ENCODE measurements at places on chromosomes 4 and X.

- DNase-seq, result no peak
Observed at GRCh38 chr4:155855897-155856296, 10.2 kb downstream of the ASIC5 start.

GRCh38 chr4:122912810-122913575, 9.4 kb downstream of the NUDT6 start:
- DNase-seq, result no peak

DNA sequence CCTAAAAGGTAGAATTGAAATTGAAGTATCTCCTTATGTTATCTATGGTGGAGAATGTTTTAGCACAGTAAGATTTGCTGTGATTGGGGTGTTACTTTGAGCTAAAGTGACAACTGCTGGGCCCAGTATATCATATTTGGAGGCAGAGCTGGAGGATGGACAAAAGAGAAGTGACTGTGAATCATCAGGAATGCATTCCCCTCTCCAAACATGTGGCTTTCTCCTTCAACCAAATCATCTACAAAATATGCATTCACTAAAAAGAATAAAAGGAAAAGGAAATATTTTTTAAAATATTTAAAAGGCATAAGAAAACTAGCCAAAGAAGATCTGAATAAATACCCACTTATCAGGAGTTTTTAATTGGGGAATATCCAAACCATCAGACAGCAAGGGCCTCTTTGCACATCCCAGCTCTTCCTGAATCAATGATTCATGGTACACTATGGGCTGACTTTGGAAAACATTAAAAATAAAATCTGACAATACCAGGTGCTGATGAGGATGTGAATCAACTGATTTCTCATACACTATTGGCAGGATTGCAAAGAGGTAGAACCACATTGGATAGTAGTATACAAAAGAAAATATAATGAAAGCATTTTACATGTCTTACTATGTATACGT, 671.7 kb upstream of the NR3C2 start:
- no peak for DNase-seq

DNA sequence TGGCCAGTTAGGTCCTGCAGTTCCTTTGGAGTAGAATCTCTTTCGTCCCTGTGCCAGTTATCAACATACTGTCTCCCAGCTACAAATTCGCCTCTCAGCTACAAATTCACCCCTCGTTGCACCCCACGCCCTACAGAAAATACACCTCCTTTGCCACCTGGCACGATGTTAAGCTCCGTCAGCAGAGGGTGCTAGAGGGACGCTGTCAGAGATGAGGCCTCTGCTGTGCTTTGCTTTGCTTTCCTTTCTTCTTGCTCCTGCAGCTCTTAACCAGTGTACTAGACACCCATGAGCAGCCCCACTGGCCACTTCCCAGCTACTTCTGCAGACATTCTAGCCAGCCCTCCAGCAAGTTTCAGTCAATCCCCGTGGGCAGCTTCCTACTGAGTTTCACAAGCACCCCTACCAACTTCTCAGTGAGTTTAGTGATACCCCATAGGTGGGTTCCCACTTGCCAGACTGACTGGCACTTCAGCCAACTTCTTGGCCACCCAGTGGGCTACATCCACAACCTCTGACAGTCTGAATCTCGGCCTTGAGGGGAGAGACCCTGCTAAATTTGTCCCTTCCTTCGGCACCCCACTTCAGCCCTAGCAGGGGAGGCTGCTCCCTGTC, 21.8 kb downstream of the HAUS3 start:
- DNase-seq, result peak; percentile 81

DNA sequence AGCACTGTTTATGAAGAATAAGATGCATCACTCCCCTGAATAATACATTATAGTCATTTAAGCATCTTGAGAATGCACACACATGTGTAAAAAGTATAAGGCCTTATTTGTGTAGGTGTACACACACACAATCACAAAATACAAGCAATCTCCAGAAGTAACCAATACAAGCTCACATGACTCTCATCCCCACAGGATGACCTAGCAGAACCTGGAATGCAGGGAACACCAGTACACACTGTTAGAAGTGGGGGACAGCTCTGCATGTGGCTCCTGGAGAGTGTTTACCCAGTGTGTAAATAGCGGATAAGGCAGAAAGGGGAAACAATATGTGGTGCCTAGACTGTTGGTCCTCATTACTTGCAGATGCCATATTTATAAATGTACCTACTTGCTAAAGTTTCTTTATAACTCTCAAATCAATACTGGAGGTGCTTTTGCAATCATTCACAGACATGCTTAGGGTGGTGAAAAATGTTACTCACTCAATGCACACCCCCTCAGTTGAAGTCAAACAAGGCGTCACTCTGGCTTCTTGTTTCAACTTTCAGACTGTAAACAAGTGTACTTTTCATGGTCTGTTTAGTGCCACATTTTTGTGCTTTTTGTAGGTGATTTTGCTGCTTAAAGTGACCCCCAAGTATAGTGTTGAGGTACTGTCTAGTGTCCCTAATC, 73.1 kb downstream of the MAGEB17 start:
- DNase-seq, result no peak

- no peak for DNase-seq
Observed at GRCh38 chrX:105211066-105211575, 9.4 kb downstream of the TEX13A start.

GRCh38 chrX:133916984-133917722, 68.2 kb downstream of the GPC3 start:
- no peak for DNase-seq

DNA sequence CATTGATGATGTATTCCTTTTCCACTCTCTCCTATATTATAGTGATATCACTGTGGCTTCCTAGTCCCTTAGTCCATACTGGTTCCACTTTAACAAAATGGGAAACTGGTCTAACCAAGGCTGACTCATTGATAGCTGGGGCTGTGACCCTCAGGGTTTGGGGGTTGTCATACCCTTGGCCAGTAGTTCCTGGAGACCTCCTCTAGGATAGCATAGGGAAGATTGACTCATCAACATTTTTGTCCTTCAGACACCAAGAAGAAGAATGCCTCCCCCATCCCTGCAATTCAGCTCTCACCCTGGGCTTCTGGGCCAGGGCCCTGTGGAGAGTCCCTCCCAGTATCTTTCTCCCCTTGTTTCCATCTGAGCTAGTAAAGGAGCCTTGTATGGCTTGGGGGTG, 68.8 kb upstream of the PRPS1 start:
- DNase-seq, result no peak
